ENCODE measurements at places on chromosomes 1 and 21. TPM values are rescaled to one million over a fixed set of nuclear protein-coding genes. Genes with fewer than 3 reads are reported as not detected.

Gene NR1I3
- not detected for total RNA-seq

Gene CD5L
- total RNA-seq = 0.93 TPM

Gene RSPH1
- total RNA-seq = 0.84 TPM

Gene ASCL5
- total RNA-seq = 0.29 TPM

Gene OPTC
- not detected for total RNA-seq

Gene PRKACB
- total RNA-seq = 31.9 TPM

Gene AHCTF1
- 28.8 TPM for total RNA-seq

Gene LCE2B
- not detected for total RNA-seq

Gene GJA5
- total RNA-seq = 62.2 TPM

Gene S100A9
- 418 TPM for total RNA-seq

Gene HMGCS2
- total RNA-seq = not detected

Gene CATSPERE
- 1.1 TPM for total RNA-seq

Gene NSUN4
- total RNA-seq = 27.7 TPM

Gene C1orf87
- 1.7 TPM for total RNA-seq

Gene BACE2
- total RNA-seq = 20.9 TPM

Gene KRTAP11-1
- total RNA-seq = not detected

DNA sequence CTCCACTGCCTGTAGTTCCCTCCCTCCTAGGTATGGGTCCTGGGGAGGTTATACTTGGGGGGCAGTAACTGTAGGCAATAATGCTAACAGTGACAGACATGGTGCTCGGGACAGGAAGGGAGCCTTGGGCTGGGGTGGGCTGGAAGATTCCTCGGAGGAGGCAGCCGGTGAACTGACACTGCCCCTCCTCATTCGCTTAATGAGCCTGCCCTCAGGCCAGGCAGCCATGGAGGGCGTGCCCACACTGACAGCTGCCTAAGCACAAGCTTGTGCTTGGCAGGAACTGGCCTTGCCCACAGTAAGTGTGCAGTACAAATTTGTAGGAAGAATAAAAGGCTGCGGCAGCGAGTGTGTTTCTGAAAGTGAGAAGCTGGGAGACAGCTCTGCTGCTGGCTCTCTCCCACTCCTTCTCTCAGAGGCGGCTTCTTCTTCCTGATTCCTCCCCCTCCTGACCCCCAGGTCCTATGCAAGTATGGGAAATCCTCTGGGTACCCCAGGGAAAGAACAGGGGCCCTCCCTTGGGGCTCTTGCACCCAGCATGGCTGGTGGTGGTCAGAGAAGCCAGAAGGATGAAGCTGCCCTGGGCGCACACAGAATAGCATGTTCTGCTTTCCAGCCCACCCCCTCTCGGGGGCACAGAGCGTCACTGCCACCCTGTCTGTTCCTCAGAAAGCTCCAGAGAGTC, 23.6 kb downstream of the OPTC start:
- DNase-seq = no peak

DNA sequence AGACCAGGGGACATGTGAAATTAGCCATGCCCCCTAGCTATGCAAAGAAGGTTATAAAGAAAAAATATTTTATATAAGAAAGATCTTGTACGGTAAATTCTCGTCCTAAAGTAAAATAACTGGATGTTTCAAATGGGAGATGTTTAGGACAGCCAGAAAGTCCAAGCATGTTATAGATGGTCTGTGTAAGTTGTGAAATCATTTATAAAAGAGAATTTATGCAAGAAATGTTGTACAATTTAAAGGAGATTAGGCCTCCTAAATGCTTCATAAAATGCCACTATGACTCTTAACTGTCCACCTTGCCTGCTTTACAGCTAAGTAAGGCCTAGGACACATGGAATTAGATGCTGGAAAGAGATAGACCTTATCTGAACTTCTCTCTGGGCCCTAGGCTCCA, 118.1 kb upstream of the POGK start:
- no peak for DNase-seq

- DNase-seq = no peak
Observed at GRCh38 chr1:58539553-58539952, 7.0 kb downstream of the OMA1 start.

DNA sequence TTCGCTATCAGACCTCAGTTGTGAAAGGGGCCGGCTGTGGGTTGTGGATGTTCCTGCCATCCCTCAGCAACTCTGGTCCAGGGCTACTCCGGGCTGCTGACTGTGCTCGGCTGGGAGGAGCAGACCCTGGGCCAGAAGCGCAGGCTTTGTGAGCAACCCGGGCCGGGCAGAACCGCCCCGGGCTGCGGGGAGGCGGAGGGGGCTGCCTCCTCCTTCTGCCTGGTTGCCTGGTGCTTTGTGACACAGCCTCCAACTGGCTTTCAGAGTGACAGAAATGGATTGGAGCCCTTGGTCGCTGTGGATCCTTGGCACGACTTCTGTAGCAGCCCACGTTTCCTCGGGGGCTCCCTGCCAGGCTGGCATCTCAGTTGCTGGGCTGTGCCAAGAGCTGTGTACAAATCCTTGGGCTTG, 10.0 kb downstream of the DRAXIN start:
- no peak for DNase-seq

GRCh38 chr1:2414297-2414958, 2.1 kb upstream of the PEX10 start:
- peak; percentile 88 for DNase-seq

- DNase-seq = no peak
Observed at GRCh38 chr1:68969441-68969840, 472.6 kb upstream of the DEPDC1 start.

DNA sequence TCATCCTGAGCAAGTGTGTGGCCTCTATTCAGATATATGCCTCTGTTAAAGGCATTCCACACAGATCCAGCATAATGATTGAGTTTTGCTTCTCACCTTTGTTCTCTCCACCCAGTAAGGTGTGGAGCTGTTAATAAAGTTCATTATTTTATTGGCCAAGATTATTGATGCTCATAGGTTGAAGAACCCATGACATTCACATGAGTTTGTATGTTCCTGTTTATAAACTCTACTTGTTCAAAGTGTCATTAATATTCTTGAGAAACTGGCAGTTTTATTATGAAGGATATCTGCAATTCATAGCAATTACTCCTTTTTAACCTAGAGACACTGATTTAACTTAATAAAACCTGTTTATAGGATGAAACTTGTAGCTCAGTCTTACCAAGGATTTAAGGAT, 22.0 kb downstream of the IVNS1ABP start:
- no peak for DNase-seq

DNA sequence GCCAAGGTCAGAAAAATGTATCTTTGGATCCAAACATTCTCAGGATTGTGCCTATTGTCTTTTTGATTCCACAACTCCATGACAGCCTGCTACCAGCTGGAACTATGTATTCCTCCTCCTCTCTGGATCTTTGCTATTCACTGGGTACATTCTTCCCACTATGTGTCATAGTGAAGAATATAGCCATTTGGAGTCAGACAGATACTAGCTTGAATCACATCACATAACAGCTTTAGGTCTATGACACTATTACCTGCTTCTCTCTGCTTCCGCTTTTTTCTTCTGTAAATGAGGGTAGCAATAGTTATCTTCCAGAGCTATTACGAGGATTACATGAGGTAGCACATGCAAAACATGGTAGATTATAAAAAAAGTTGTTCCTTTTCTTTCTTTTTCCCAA, 5.4 kb upstream of the EXO1 start:
- no peak for DNase-seq

DNA sequence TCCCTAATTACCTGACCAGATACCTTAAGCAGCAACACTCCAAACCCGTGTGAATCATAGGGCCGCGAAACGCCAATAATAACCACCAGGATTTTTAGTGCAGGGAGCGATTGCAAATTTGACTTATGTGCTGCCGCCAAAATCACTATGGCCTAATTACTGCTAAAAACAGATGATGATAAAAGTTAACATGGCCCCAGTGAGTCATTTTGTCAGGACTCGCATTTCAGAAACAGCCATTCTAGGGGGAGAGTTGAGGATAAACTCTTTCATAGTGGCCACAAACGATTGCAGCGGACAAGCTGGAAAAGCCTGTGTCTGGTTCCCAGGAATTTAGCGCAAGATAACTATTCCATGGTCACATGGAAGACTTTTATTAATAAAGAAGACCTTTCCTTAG, 103.4 kb downstream of the HLX start:
- no peak for DNase-seq

- no peak for DNase-seq
Observed at GRCh38 chr1:14740016-14740415, 141.5 kb downstream of the KAZN start.

- no peak for DNase-seq
Observed at GRCh38 chr1:24236789-24237371, 49.8 kb upstream of the IFNLR1 start.

GRCh38 chr1:159826441-159827101, at the start of gene SLAMF8:
Gene SLAMF8 (plus strand): TSS chr1:159826873. CDS start chr1:159826899, 26 bp downstream.
- peak; percentile 74 for DNase-seq

- DNase-seq = no peak
Observed at GRCh38 chr1:153346077-153346723, 2.4 kb downstream of the PGLYRP4 start.

GRCh38 chr1:48898894-48899293, 122.2 kb upstream of the BEND5 start:
- DNase-seq = no peak

GRCh38 chr1:154998201-154998780, 4.3 kb upstream of the ZBTB7B start:
- peak; percentile 37 for DNase-seq

DNA sequence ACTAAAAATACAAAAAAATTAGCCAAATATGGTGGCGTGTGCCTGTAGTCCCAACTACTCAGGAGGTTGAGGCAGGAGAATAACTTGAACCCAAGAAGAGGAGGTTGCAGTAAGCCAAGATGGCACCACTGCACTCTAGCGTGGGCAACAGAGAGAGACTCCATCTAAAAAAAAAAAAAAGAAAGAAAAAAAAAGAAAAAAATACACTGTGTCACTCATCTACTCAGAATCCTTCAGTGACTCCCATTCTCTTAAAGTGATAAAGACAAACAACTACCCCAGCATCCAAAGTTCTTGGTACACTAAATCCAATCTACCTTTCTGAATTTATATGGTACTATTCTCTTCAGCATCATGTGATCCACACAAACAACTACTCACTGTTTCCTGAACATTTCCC, 40.2 kb upstream of the S1PR1 start:
- DNase-seq = no peak

DNA sequence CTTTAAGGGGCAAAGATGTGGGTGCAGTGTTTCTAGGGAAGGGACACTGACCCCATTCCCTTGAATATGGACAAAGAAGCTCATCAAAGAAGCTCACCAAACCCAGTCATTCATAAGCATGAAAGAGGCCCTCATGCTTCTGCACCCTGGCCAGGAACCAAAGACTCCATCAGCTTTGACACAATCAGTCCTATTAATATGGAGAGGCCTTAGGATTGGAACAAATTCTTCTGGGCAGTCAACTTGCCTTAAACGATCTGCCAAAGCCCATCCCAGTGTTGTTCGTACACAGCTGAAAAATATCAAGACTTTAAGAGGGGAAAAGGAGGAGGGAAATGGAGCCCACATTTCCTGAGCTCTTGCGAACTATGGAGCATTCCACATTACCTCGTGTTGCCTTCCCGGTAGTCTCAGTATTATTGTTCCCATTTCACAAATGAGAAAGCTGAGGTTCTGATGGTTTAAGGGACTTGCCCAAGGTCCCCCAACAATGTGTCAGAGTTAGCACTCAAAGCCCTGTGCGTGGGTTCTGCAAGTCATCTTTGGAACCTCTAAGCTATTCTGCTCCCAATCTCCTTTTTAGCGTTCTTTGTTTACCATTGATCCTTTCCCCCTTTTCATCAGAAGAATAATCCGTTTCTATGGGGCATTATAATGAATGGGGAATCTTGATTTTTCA, 161.9 kb downstream of the ZBTB18 start:
- DNase-seq = no peak

GRCh38 chr1:20212685-20213331, 26.5 kb upstream of the PLA2G2C start:
- DNase-seq = peak; percentile 85

GRCh38 chr1:212367474-212368072, 47.1 kb downstream of the PACC1 start:
- DNase-seq = no peak

DNA sequence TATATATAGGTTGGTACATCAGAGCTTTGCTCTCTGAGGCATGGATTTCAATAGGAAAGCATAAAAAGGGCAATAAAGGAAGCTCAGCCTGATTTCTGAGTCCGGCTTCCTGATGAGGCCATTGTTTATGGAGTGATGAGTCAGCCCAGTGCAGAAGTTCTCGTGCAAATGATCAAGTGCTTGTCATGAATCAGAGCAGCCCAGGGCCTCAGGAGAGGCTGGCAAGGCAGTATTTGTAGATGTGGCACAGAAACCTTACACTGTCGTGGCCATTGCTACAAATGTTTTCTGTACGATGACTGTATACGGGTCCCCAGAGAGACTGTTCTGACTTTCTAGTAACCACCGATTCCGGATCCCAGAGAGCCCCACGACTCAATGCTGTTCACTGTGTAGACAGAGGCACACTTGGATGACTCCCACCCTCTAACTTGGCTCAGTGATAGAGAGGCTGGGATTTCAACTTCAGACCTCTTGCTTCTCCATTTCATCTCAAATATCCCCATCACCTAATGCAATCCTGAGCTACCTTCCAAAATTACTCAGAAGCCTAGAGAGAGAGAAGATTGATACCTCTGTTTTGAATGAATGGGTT, 26.8 kb downstream of the UMODL1 start:
- no peak for DNase-seq

DNA sequence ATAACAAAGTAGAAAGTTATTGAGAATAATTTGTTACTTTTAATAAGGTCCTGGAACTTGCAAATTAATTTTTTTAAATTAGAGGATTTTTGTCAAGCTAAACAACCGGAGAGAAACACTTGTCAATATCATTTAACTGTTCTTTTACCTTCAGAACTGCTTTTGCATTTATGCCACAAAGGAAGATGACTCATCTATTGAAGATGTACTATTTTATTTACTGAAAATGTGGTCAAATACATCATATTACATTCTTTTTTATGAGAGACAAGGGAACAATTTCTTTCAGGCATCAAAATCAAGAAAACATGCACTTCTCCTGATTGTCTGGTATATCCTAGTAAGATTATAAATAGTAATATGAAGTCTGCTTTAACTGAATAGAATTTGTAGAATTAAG, 558.2 kb upstream of the PRMT6 start:
- DNase-seq = no peak

GRCh38 chr1:156657741-156658319, 15.9 kb downstream of the BCAN start:
- DNase-seq = no peak
